Activated CD4-positive, alpha-beta memory T cell treated with anti-CD3 and anti-CD28 coated beads for 36 hours (primary cell): ENCODE measurements at places on chromosomes 3 and 15. TPM values are rescaled to one million over a fixed set of nuclear protein-coding genes. Genes with fewer than 3 reads are reported as not detected.

NLGN1 gene
- total RNA-seq: not detected

MYO5C gene
- total RNA-seq: 0.27 TPM

TLR9 gene
- total RNA-seq: 0.90 TPM

DNA sequence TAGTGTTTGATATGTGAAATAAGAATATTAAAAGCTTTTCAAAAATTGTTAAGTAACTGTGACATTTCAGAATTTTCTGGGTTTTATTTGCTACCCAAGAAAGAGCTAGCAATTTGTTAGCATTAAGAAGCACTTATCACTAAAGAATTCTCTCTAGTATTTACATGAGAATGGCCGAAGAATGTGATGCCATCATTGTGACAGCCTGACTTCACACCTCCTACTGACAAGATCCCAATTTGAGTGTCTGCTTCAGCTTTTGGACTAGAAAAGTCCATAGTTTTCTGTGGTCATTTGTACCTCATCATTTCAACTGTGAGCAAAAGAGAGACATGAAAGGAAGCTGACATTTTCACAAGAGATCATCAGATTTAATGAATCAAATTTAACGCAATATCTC lies 548.1 kb upstream of the AGTR1 start:
- no peaks in the 10 kb centered on the region for H3K36me3 ChIP-seq
- no peak overlapping the region for H3K4me3 ChIP-seq
- H3K27ac ChIP-seq: no peak overlapping the region
- H3K27me3 ChIP-seq: no peaks in the 10 kb centered on the region
- H3K4me1 ChIP-seq: no peaks in the 10 kb centered on the region

DNA sequence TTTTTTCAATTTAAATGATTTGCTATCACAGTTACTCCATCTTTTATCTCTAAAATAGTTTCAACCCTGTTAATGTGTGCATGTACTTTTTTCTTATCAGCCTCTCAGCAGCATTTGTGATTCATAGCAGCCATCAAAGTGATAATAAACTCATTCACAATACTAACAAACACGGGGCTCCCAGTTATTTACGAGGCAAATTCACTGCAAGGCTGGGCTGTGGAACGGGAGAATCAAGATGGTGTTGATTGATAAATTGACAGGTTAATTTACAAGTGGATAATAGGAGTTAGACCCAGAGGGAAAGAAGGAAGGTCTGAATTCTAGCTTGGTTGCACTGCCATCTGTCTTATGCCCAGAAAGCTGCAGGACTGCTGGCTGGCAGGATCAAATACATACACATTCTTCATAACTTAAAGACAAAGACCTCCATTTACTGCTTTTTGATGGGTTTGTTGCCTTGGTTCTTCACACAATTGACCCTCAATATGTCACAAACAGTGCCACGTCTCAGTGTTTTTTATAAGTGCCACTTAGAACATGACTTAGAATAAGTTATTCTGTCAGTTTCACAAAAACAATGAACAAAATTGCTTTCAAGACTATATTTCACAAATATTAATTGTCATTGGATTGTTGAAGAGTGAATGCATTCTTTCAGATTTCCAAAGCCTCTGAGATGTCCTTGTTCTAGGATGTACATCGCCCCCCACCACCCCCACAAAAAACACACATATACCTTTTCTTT lies 562.8 kb downstream of the NR2F2 start:
- H3K36me3 ChIP-seq: no peaks in the 10 kb centered on the region
- peaks cover 13% of the 10 kb centered on the region for H3K4me1 ChIP-seq
- no peaks in the 10 kb centered on the region for H3K27me3 ChIP-seq
- H3K27ac ChIP-seq: no peak overlapping the region

DNA sequence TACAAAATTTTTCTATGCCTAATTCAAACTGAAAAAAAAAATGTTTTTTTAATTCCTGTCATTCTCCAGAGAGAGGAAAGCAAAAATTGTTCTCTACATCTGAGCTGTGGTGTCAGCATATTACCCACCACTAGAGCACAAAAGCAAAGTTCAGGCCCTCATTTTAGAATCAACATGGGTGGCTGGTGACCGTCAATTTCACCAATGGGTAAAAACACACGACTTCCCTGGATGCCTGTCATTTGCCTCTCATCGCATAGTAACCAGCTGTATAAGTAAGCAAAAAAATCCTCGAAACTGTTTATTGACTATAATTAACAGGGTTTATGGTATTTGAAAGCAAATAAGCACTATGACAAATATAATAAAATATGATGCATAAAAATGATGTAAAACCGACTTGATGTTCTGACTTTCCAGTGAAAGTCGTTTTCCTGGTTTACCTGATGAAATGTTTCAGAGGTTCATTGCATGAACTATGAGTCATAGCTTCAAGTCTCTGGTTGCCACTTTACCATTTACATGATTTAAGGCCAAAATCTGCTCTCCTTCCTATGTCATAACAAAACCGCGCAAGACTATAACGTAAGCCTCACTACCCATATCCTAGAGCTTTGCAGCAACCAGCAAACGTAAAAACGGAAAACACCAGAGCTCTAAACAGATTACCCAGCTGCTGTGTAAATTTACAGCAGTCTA lies 60.5 kb downstream of the THBS1 start:
- H3K4me3 ChIP-seq: no peak overlapping the region
- no peaks in the 10 kb centered on the region for H3K36me3 ChIP-seq
- no peak overlapping the region for H3K27ac ChIP-seq
- DNase-seq: no peak
- peaks cover 3% of the 10 kb centered on the region for H3K27me3 ChIP-seq

GRCh38 chr3:188001093-188001492 lies 152.9 kb upstream of the LPP start:
- peaks cover 53% of the 10 kb centered on the region for H3K4me1 ChIP-seq
- H3K4me3 ChIP-seq: no peak overlapping the region
- DNase-seq: no peak
- H3K36me3 ChIP-seq: no peaks in the 10 kb centered on the region
- H3K27me3 ChIP-seq: no peaks in the 10 kb centered on the region

DNA sequence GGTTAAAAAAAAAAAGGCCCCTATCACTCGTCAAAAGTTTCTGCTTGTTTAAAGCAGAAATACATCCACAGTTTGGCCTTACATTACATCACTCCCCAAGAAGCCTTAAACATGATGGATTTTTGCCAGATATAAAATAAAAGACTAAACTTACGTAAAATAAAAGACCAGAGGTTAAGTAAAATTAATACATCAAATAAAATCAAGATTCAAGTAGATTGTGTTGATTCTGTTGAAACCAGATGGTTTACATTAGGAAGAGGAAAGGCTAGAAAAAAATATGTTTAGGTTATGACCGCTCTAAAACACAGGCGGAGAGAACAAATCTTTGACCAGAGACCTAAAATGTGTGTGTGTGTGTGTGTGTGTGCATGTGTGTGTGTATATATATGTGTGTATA lies 104.1 kb downstream of the DUT start:
- H3K4me1 ChIP-seq: no peaks in the 10 kb centered on the region
- no peaks in the 10 kb centered on the region for H3K36me3 ChIP-seq
- no peaks in the 10 kb centered on the region for H3K27me3 ChIP-seq

DNA sequence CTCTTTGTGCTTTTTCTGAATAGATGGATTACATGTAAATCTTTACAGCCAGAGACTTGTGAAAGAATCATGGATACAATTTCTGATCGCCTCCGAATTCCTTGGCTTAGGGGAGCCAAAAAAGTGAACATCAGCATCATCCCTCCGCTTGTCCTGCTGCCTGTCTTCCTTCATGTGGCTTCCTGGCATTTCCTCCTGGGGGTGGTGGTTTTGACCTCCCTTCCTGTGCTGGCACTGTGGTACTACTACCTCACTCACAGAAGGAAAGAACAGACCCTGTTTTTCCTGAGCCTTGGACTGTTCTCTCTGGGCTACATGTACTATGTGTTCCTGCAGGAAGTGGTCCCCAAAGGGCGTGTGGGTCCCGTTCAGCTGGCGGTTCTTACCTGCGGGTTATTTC lies 5.9 kb downstream of the ZDHHC23 start:
- H3K4me3 ChIP-seq: no peak overlapping the region
- no peaks in the 10 kb centered on the region for H3K27me3 ChIP-seq
- peaks cover 19% of the 10 kb centered on the region for H3K4me1 ChIP-seq
- DNase-seq: no peak
- H3K36me3 ChIP-seq: peaks cover 9% of the 10 kb centered on the region

DNA sequence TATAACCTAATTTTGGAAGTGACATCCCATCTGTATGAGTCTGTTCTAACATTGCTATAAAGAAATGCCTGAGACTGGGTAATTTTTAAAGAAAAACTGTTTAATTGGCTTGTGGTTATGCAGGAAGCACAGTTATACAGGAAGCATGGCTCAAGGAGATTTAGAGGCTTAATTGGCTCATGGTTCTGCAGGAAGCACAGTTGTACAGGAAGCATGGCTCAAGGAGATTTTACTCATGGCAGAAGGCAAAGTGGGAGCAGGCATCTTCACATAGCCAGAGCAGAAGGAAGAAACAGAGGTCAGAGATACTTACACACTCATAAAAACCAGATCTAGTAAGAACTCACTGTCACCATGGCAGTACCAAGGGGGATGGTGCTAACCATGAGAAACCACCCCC lies 193.1 kb upstream of the ADAMTS9 start:
- DNase-seq: no peak
- no peak overlapping the region for H3K4me3 ChIP-seq
- H3K4me1 ChIP-seq: no peaks in the 10 kb centered on the region
- no peaks in the 10 kb centered on the region for H3K36me3 ChIP-seq
- no peaks in the 10 kb centered on the region for H3K27me3 ChIP-seq
